Right lobe of liver (tissue), 6 donors: ENCODE measurements at places on chromosomes 13 and 19.

DNA sequence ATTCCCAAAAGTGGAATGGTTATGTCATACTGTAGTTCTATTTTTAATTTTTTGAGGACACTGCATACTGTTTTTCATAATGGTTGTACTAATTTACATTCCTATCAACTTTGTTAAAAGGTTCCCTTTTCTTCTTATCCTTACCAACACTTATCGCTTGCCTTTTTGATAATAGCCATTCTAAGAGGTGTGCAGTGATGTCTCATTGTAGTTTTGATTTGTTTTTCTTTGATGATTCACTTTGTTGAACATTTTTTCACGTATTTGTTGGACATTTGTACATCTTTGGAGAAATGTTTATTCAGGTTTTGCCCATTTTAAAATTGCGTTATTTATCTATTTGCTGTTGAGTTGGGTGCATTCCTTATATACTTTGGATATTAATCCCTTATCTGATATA, 188.8 kb upstream of the SPRY2 start:
- DNase-seq, result no peak

GRCh38 chr13:95494082-95494681, 58.3 kb upstream of the CLDN10 start:
- DNase-seq, result no peak

- DNase-seq, result peak; percentile 82
These were observed 105.5 kb downstream of the IRS2 start for GRCh38 chr13:109680930-109681329.

- no peak for DNase-seq
These were observed 3.1 kb upstream of the SHISA2 start for GRCh38 chr13:26054896-26055295.

GRCh38 chr19:31804668-31805067, 455.4 kb upstream of the TSHZ3 start:
- DNase-seq, result no peak

DNA sequence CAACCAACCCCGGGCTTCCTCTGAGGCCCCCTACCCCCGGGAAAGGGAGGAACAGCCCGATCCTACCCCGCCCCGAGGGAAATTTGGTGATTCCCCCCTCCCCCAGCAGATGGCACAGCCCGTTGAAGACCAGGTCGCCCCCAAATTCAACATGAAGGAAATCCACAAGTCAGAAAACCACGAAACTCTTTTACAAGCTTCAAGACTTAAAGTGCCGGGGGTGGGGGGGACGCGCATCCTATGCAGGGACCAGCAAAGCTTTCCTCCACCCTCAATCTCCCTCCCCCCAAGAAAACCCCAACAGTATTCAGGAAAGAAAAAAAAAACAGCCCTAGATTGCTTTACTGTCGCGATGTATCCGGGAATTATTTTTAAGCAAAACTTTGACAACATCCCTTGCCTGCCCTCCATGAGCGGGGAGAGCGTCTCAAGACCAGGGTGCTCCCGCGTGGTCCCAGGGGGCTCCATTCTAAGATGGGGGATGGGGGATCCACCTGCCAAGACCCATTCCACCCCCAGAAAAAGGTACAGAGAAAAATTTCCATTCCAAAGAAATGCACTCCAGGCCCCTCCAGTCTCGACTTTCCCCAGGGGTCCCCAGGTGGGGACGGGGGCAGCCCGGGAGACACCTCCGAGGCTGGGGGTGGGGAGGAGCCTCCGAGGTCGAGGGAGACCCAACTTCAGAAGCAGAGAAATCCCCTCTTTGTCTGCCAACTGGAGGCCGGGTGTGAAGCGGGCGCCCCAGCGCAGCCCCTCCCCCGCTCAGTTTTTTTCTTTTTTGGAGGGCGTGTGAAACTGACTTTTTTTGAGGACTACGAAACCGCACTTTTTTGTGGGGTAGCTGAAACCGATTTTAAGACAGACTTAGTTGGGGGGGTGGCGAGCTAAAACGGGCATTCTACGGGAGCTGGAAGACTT, 1.5 kb downstream of the TCF3 start:
- no peak for DNase-seq

DNA sequence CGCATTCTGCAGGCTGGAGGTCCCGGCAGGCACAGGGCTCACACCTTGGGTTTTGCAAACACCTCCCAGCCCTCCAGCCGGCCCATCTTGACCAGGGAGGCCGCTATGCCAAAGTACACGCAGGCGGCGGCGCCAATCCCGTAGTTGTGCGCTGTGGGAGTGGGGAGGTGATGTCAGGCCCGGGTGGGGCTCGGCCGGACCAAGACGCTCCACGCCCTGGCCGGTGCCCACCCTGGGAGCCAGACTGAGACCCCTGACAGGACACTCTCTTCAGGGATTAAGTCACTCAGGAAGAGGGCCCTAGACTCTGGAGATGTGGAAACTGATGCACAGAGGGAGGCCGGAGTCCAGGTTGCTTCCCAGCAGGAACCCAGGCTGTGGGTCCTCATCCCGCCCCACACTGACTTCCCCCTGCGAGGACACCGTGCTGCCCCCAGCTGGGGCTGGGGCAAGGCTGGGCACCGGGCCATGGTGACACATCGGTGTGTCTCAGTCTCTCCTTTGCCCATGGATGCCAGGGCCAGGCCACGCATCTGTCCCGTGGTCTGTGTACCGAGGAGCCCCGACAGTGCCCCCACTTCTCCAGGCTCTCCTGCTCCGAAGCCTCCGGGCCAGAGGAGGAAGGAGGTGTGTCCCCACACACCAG, 8.8 kb downstream of the NDUFA11 start:
- no peak for DNase-seq

DNA sequence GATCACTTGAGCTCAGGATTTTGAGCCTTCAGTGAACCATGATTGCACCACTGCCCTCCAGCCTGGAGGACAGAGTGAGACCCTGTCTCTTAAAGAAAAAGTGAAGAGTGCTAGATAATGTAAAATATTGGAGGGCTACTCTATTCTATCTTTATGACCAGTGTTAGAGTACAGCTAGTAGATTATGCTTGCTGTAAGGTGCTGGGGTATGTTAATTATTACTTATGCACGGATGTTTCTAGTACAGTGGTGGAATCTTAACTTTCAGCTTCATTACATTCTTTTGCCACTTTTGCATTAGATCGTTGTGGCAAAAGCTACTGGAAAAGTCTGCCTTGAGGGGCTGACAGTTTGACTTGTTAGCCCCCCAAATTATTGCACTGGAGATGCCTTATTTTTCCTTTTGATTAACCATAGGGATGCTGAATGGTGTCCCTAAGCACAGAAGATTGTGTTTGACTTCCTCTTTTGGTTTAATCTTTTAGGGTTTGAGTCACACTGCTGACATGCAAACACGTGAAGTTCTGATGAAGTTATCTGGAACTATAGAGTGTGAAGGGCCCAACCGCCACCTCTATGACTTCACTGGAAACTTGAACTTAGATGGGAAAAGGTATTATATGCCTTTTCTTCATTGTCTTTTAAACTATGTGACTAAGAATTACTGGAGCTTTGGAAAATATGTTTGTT, 169.8 kb downstream of the ATP8A2 start:
- DNase-seq, result no peak

- no peak for DNase-seq
These were observed 9.2 kb upstream of the SERP2 start for GRCh38 chr13:44364345-44365000.

- no peak for DNase-seq
These were observed 12.4 kb downstream of the PDE4A start for GRCh38 chr19:10432736-10433130.

DNA sequence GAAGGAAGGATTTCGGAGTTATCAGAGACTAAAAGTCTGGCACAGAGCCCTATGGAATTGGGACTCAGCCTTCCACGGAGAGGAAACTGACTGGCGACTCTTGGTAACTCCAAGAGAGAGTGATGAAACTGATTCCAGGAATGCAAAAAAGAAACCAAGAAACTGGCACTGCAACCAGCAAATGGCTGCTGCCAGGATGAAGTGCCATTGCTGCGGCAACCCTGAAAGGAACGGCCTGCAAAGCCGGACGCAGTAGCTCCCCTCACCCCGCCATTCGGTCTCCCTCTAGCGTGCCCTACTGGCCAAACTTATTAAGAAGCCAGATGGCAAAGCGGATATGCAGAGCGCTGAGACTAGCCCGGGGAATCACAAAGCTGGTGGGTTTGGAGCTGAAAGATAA, 236.0 kb downstream of the PCDH9 start:
- DNase-seq, result peak; percentile 85

DNA sequence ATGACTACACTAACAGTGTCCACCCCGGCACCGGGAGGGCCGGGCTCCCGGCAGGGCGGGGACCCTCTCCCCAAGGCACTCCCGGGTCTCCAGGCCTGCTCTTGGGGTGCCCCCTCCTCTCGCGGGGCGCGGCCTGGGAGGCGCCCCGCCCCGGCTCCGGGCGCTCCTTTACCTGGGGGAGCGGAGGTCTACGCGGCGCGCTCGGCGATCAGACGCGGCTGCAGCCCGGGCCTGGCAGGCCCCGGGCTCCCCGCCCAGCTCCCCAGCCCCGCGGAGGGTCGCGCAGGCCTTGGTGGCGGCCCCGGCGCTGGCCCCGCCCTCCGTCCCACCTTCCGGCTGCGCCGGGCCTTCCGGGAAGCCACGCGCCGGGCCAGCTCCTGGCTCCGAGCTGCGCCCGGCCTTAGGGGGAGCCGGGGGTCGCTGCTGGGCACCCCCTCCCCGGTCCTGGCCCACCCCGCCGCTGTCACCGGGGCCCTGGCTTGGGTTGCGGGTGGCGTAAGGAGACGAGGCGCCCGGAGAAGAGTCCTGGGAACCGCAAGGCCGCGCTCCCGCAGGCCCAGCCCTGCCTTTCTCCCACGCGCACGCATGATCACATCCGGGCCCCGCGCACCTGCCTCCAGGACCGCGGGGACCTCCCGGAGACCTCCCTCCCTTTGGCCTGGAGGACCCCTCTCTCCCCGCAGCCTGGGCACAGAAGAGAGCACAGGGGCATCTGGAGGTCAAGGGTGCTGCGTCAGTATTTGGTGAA, at the start of gene C19orf12:
TSS of gene C19orf12 (minus strand) at position 309 of the 748 bp plus-strand sequence. CDS start 6,848 bp downstream, outside the sequence.
- peak; percentile 71 for DNase-seq

GRCh38 chr13:66644855-66645460, 585.2 kb downstream of the PCDH9 start:
- no peak for DNase-seq

GRCh38 chr13:49308097-49308875, 60.6 kb downstream of the CDADC1 start:
- DNase-seq, result no peak

DNA sequence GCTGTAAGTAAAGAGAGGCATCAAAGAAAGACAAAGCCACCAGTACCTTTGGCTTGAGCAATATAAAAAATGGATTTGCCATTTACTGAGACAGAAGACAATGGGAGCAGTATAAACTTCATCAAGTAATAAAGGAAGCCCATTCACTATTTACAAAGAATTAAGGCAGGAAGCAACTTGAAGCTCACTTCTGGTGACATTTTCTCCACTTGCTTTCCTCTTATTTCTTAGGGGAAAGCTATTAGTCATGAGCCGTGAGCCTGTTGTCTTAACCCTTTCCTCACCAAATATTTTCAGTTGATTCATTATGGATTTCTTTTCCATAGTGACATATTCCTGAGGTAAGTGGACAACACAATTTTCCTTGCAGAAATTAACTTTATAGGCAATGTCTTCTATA, 156.8 kb downstream of the DNAJC3 start:
- no peak for DNase-seq

DNA sequence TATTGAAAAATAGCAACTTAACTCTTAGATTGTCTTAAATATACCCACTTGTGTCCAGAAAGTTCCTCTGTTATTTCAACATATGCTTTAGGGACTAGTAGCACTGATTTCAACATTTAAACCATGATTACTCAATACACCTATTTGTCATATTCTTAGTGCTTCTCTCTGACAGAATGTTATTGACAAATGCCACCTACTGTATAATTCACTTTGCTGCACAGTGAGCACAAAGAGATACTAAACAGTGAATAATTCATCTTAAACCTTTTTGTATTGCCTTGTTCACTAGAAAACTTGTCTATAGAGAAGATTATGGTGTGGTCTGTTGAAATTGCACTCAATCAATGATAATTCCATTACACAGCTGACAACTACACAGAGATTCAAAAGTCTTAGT, 692.6 kb downstream of the PCDH17 start:
- DNase-seq, result no peak

GRCh38 chr13:75440100-75440499, 41.9 kb downstream of the TBC1D4 start:
- no peak for DNase-seq

DNA sequence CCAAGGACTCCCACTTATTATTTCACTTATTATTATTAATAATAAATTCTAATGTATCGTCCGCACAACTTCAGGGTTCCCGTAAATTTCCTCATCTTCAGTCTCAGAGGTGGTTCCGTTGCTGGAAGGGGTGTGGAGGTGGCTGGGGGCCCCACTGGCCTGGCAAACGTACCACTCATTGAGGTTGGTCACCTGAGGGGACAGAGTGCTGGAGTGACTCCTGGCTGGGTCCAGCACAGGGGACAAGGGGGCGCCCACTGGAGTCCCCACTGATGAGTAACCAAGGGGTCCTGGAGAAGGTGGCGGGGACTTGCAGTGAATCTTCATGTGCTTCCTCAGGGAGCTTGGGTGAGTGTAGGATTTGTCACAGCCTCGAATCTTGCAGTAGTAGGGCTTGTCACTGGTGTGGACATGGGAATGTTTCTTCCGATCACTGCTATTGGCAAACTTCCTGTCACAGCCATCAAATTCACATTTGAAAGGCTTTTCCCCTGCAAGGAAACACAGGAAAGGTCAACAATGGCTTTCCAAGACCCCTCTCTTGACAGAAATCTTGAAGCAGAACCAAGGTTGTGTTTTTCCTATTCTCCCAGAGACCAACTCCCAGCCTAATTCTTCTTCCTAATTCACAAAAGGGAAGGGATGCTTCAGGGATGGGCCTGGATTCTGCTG, 6.1 kb downstream of the ZIC5 start:
- no peak for DNase-seq

- no peak for DNase-seq
These were observed 24.3 kb downstream of the C13orf46 start for GRCh38 chr13:113949546-113949945.

DNA sequence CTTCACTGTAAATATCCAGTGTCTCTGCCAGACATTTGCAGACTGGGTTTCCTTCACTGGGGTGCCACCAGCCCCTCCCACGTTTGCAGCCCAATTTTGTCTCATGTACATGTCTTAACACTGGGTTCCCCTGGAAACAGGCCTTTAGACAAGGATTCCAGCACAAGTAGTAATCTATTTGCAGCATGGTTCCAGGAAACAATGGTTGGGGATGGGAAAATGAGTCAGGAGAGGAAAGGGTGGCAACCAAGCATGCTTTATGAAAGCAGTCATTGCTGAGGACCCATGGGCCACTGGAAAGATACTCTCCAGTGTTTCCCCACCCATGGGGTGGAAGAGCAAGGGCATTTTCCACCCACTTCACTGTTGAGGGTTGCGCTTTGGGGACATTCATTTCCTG, 53.6 kb upstream of the FARP1 start:
- DNase-seq, result no peak

- no peak for DNase-seq
These were observed 690.8 kb upstream of the ARGLU1 start for GRCh38 chr13:107258599-107259187.

GRCh38 chr19:41426952-41427646, at the start of gene B3GNT8:
Gene B3GNT8, minus strand, starts transcription at chr19:41427374. Its CDS starts 596 bp downstream, at chr19:41426778.
- peak; percentile 77 for DNase-seq

DNA sequence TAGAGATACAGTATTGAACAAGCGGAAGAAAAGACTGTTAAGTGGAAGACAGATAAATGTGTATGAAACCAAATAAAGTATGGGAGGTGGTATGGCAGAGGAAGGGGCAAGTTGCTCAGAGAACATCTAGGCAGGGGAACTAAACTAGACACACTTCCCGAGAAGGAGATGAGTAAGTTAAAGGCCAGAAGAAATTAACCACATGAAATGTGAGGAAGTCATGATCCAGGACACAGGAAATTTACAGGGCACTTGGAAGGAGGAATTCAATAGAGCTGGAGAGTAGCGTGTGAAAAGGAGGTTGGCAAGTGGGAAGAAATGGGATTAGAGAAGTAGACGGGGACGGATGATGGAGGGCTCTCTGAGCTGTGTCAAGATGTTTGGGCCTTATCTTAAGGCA, 208.8 kb downstream of the COG6 start:
- DNase-seq, result no peak
